ENCODE measurements at places on chromosomes 16 and 17. TPM values are rescaled to one million over a fixed set of nuclear protein-coding genes. Genes with fewer than 3 reads are reported as not detected.

DNA sequence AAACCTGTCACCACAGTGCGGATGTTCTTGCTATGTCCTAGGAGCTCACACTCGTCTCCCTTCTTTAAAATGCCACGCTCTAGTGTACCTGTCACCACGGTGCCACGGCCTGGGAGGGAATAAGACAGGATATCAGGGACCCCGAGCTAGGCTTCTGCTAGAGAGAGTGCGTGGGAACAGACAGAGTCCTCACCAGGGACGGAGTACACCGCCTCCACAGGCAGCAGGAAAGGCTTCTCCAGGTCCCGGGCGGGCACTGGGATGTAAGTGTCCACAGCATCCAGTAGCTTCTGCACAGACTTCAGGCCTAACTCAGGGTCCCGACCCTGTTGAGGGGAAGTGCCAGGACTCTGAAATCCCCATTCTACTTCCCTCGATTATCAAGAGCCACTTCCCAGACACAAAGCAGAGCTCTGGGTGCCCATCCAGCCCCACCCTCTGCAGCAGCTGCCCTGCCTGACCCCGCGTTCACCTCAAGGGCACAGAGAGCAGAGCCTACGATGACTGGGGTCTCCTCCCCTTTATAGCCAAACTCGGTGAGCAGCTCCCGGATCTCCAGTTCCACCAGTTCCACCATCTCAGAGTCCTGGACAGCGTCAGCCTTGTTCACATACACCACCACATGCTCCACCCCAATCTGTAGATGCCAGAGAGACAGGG lies 1.8 kb downstream of the TUFM start:
- DNase-seq, result no peak

Gene TERB1
- 0.08 TPM for total RNA-seq

Gene RNF157
- total RNA-seq, result 0.18 TPM

Gene ZNF174
- 8.0 TPM for total RNA-seq

DNA sequence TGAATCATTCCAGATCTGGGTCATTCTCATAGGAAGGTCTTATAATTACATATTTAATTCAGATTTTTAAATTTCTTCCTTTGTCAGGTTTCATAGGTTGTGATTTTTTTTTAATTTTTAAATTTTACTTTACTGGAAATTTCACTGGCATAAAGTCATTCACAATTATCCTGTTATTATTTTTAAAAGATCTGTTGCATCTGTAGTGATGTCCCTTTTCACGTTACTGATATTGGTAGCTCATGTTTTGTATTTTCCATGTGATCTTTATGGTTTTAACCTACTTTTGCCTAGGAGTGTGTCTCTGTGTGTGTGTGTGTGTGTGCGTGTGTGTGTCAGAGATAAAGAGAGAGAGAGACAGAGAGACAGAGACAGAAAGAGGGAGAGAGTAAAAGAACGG lies 216.6 kb upstream of the KCNJ16 start:
- DNase-seq, result no peak
